ENCODE measurements at places on chromosomes 5 and 9.

DNA sequence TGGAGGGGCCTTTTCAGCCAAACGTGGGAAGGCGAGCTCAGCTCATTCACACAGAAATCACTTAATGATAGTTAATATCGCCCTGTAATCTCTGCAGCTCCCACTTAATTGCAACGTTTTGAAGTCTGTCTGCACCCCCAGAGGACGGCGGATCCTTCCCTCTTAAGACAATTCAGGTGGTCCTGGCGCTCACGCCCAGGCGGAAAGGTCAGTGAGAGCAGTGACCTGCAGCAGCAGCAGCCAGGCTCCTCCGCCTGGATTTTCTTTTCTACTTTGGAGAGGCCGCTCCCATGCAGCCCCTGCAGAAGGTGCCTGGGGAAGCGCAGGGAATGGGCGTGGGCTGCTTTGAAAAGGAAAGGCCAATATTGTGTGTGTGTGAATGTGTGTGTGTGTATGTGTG, 400.9 kb upstream of the IRX1 start:
- no peak for DNase-seq

- no peak for DNase-seq
Measured at GRCh38 chr5:178797546-178798440, 62.0 kb upstream of the ZNF354B start.

GRCh38 chr9:14956208-14956607, 46.0 kb upstream of the FREM1 start:
- no peak for DNase-seq

DNA sequence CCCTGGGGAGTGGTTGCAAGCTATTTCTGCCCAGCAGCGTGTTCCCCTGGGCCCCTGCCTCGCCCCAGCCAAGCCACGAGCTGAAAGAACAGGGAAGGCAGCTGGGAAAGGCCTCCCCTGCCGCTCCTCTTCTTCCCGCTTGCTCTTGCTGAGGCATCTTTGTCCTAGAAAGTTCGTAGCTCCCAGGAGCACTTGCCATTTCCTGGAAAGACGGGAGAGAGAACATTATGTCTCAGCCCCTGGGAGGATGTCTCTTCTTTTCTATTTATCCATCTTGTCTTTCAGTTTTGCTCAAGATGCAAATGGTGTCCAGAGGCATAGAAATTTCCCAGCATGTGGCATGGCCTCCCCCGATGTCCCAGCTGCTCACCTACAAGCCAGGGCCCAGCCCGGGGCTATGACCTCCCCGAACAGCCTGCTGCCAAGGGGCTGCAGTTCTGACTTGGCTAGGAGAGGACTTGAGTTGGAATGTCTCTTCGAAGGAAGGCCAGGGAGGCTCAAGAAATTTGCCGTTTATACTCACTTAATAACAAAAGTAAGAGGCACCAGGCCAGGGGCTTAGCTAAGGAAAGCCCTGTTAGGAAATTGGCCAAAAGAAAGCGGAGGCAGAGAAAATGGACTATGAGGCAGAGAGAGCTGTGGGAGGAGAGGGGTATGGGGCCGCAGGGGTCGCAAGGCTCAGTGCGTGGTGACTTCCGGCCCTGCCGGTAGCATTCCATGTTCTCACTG, 87.3 kb downstream of the LIFR start:
- no peak for DNase-seq

DNA sequence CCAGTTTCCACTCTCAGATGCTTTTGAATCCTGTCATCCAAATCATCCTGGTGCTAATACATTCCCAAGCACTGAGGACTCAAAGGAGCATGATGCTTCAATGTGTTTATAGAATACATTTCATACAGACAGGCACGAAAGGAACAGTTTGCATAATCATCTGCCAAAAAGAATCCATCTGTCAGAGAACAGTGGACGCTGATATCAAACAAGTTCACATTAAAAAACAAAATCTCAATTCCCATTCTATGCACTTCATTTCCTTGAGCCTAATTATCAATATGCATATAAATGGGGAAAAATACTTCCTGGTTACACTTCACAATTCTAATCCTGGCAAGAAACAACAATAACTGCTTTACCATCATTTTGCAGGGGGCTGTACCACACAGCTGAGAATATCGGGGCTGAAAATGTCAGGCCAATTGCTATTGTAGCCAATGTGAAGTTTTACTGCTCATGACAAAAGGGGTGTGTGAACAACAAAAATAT, 125.5 kb upstream of the FAM174A start:
- DNase-seq = no peak

DNA sequence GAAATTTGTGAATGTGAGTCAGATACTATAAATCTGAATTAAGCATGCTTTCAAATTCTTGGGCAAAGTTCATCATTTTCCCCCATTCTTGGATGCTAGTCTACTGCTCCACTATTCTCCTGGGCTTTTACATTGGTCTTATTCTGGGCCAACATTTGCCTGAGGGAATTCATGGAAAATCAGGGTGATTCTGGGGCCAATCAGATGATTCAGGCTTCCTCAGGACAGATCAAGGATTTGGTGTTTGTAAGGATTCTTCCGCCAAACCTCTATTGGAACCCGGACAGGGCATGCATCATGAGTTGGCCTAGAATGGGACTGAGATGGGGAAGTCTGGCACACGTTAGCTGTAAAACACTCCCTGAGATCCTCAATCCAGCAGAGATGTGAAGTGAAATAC, 113.8 kb downstream of the MEF2C start:
- no peak for DNase-seq

DNA sequence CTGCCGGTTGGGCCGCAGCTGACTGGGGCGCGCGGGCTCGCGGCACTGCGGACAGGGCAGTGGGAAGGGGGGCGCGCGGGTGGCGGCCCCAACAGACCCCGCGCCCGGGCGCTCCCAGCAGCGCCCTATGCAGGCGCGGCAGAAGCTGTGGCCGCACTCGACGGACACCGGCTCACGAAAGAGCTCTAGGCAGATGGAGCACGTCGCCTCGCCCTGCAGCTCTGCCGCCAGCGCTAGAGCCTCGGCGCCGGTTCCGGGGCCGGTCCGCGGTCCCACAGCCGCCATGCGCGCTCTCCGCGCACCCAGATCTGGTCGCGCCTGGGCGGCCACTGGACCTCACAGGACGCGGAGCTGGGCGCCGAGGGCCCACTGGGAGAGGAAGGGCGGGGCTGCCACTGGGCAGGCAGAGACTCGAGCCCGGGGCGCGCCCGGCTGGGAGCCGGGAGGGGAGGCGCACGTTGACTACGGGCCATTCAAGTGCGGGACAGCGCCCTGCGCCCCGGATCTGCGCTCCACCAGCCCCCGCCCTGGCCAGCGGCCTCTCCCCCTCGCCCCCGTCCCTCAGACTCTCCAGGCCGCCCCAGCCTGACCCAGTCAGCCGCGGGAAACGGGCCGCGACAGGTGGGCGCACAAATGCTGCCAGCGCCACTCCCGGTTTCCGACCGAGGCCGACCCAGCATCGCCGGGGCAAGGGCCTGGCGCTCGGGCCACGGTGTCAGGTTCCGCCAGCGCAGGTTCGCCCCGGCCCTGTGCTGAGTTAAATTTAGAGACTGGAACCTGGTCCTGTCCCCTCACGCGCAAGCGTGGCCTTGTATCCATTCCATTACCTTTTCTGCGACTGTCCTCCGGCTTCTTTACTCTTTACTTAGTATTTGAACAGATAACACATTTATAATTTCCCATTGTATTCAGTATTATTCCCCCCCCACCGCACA, at the start of gene TRIM7:
Gene TRIM7, minus strand, starts transcription at position 371 of the 935 bp plus-strand sequence. Its CDS starts 86 bp downstream, at position 285.
- DNase-seq = no peak

DNA sequence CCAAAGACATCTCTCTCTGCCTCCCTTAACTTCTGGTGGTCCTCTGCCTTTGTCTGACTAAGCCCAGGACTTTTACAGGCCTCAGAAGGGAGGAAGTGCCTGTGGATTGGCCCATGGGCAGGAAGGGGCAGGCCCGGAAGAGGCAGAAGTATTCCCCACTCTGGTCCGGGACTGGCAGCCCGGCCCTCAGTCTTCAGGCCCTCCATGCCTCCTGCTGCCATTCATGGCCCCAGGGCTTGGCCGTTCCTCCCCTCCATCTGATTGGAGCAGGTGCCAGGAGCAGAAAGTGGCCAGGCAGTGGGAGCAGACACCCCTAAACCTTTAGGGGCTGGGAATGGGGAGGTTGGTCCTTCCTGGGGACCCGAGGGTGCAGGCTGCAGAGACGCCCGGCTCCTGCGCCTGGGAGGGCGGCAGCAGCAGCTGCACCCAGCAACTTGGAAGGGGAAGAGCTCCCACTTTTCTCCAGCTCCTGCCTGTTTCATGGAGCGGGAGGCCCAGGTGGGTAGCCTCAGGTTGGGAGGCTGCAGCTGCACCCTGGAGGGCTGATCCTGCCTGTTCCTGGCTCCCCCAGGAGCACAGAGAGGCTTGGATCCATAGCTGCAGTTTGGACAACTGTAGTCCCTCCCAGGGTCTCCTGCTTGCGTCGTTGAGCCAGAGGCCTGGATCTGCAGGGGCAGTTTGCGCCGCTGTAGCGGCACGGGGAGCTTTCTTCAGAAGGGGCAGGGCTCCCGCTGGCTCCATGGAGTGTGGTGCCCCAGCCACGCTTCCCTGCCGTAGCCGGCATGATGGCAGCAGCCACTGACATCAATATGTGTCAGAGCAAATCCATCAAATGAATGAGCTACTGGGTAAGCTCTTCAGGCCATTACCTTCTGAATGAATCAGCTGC, 661.5 kb upstream of the NUDT12 start:
- DNase-seq = no peak

Data from MV-4-11 (cell line).